NCI-H2171 treated with DMSO at 0.1 percent for 48 hours (cell line): ENCODE measurements at places on chromosomes 2 and 18.
A peak's percentile ranks its signal among the peaks of the same experiment; 100 is the strongest.

- DNase-seq = no peak
Measured at GRCh38 chr2:203761121-203761520, 54.7 kb downstream of the CD28 start.

DNA sequence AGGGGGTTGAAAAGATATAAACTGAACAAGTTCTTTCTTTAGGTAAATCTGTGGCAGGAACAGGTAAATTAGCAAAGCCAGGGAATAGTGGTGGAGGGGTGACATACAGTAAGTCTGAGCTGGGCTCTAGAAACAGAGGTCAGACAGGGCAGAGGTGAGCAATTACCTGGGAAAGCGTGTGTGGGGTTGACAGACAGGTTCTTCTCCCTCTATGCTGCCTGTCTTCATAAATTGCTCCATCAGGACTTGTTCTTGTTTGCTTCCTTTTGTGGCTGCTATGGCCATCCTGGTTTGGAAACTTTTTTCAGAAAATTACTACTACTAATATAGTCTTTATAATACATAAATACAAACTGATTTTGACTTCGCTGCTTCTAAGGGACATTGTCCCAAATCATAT, 3.4 kb upstream of the ANKRD12 start:
- no peak for DNase-seq

DNA sequence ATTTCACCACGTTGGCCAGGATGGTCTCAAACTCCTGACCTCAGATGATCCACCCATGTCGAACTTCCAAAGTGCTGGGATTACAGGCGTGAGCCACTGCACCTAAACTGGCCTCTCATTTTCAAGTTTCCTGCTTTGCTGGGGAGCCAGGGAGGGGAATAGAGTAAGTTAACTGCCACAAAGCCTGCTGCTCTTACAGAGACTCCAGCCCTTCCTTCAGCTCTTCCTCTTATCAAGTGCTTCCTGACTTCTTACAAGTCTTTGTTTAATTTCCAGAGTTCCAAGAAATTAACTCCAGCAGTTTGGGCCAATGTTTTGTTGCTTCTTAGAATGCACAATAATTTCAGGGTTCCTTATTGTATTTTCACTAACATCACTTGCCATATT, 24.3 kb upstream of the UBE2F start:
- DNase-seq = no peak

DNA sequence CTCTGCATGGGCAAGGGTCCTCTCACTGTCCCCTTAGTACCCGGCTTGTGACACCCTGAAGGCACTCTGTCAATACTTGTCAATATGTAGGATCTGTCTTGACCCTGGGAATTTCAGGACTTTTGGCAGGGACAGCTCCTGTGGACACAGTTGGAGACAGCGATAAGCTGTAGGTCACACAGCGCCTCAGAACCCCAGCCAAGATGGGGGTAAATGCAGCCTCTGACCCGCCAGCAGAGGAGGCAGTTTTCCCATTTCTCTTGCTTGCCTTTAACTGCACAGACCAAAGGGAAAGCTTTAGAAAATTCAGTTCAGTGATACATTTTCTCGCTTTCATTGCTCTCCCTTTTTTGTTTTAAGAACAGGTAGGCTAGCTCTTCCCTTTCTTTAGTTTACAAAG, 54.8 kb upstream of the KLHL29 start:
- DNase-seq = no peak

DNA sequence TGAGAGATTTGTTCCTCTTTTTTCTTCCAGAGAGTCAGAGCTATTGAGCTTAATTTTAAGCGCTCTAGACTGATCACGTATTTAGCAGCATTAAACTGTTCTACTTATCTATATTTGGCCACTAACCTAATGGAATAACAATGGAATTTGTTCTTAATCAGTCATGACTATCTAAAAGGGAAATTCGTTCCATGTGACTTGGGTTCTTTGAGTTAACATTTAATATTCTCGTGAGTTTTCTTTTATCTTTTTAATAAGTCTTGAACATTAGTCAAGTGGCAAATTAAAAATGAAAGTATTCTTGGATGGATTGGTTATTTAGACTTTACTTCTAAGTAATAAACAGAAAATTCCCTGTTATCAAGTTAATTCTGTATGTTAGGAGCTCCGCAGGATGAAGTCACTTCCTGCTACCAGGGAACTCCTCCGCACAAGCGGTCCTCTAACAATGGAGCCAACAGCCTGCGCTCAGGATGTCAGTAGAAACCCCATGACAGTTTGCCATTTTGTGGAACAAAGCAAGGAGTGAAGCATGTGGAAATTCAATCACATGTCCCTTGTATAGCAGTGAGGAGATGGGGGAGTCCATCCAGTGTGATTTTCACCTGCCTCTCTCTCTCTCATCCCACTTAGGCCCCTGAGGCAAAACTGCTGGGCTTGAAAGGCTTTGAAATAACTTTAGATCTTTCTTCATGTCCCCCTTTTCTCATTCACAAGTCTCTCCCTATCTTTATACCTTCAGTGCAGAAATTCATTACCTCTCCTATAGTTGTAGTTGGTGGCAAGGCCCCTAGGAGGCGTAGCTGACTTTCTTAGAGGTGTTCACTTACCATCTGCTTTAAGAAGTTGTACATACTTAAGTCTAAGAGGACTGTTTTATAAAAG, 138.1 kb downstream of the WDR7 start:
- no peak for DNase-seq

GRCh38 chr2:127421116-127421800, 3.0 kb downstream of the PROC start:
- no peak for DNase-seq

GRCh38 chr2:211477537-211478275, 921.3 kb downstream of the CPS1 start:
- no peak for DNase-seq

- peak; percentile 79 for DNase-seq
Measured at GRCh38 chr18:59070181-59070912, 69.3 kb upstream of the SEC11C start.

GRCh38 chr2:290090-290722, 2.3 kb upstream of the ALKAL2 start:
- no peak for DNase-seq

- DNase-seq = no peak
Measured at GRCh38 chr2:159863526-159864160, 65.6 kb upstream of the CD302 start.

DNA sequence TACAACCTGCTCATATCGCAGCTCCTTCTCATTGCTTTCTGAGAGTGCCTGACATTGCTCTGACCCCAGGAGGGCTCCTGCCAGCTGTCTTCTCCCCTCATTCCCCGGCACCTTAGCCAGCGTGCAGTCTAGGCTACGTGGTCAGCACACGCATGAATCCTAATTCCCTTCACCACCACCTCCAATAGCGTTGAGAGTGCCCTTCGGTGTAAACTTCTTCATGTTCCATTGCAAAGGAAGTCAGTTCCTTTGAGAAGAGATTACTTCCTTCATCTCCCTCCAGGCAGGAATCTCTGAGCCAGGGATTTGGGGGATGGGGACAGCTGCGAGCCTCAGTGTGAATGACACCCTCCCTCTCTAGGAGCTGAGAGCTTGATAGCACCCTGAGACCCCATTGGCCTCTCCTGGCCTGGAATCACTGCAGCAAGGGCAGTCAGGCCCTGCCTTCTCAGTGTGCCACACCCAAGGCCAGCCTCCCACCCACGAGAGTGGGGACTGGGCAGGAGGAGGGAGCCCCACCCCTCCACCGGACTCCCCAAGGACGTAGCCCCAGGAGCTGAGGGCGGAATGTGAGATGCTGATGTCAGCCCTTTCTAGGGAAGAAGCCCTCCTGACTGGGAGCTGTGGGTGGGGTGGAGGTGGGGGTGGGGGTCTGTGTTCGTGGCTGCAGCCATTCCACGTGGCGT, 53.4 kb downstream of the SLC66A2 start:
- no peak for DNase-seq

DNA sequence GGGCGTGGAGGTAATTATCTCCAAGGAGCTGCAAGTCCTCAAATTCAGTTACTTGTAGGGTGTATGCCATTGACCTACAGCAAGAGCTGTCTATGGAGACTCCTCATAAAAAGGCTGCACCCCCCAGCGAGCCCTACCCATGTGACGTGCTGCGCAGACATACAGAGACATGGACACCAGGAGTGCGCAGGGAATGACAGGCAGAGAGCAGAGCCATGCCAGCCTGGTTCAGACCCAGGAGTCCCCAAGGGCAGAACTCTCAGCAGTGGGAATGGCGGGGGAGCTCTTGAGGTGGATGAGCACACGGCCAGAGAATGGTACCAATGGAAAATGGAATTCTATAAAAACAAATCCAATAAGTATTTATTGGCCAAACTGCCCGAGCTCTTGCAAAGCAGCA, 310.1 kb downstream of the MYCN start:
- no peak for DNase-seq

DNA sequence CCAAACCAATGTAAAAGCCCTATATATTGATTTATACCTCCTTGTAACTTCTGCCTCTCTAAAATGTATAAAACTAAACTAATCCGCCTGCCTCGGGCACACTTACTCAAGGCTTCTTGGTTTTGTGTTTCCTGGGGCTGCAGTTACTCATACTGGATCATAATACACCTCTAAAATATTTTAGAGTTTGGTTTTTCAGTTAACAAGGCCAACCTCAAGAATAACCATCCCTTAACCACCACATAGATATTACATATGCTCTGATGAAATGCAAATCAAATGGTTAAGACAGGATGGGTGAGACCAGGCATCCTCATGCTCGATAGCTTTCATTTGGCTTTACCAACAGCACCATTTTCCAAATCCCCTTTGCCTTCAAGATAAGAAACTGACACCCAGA, 46.4 kb downstream of the UXS1 start:
- DNase-seq = no peak

DNA sequence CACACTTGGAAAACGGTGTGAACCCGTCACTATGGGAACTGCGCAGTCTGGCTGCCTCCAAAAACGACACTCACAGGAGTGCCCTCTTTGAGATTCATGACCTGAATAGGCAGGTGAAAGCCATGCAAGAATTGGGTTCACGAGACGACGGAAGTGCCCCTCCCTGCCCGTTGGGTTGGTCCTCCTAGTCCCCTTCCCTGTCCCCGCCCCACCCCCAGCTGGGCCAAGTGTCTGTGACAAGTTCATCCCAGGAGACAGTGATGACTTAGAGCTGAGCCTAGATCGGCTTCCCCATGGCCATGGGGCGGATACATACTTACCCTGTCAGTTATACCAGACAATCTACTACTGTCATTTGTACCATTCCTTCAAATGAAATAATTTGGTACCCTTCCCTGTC, 1137.7 kb upstream of the CHAC2 start:
- DNase-seq = no peak

- no peak for DNase-seq
Measured at GRCh38 chr2:20704886-20705285, 37.9 kb downstream of the GDF7 start.
